ENCODE measurements at places on chromosomes 2 and 18.

GRCh38 chr2:135728064-135728743, 13.5 kb upstream of the UBXN4 start:
- no peak for DNase-seq

GRCh38 chr2:229454934-229455631, 184.0 kb upstream of the PID1 start:
- no peak for DNase-seq

DNA sequence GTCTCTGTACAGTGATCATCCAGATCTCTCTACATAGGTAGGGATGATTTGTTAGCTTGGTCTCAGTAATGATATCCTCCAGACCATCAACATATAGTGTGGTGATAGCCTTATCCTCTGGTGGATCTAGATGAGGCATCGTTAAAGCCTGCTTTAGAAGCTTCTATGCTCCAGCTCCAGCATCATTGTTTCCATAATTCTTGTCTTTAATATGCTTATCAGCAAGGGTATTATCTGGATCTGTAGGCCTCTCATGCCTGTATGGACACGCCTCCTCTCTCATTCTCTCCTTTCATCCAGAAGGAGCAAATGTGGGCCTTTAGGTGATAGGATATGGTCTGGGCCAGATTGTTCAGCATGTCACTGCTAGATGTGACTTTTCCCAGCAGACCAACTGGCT, 234.5 kb upstream of the CHST9 start:
- DNase-seq, result no peak

- no peak for DNase-seq
Observed at GRCh38 chr2:11828933-11829323, 82.5 kb downstream of the LPIN1 start.

GRCh38 chr2:233350708-233351107, 3.6 kb upstream of the DGKD start:
- no peak for DNase-seq

DNA sequence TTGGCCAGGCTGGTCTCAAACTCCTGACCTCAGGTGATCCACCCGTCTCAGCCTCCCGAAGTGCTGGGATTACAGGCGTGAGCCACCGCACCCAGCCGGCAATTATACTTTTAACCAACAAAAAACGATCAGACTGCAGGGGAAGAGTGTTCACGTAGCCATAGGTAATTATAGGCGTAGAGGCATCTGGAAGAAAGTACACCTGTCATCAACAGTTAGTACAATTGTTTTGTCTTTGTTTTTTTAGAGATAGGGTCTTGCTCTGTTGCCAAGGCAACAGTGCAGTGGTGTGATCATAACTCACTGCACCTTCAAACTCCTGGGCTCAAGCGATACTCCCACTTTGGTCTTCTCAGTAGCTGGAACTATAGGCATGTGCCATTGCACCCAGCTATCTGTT, 20.0 kb downstream of the ST3GAL5 start:
- no peak for DNase-seq

- no peak for DNase-seq
Observed at GRCh38 chr2:127721311-127721977, 20.1 kb downstream of the SFT2D3 start.

GRCh38 chr2:85999061-85999831, 106.4 kb downstream of the POLR1A start:
- no peak for DNase-seq

DNA sequence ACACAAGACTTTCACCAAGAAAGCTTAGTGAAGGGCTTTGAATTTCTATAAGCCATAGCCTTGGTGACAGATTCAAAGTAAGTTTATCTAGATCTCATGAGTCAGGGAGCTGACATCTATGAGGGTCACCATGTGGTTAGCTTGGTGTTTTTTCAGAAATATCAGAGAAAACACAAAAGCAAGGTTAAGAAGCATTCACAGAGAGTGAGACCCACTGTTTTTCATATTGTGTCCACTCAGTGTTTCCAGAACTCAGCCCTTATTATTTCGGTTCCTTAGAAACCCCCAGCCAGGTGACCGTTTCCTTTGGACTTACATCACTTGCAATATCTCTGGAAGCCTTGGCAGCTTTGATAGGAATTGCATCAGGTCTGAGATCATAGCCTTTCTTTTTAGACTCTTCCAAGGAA, 76.6 kb downstream of the NEB start:
- no peak for DNase-seq

GRCh38 chr2:49577041-49577440, 422.7 kb upstream of the FSHR start:
- no peak for DNase-seq

DNA sequence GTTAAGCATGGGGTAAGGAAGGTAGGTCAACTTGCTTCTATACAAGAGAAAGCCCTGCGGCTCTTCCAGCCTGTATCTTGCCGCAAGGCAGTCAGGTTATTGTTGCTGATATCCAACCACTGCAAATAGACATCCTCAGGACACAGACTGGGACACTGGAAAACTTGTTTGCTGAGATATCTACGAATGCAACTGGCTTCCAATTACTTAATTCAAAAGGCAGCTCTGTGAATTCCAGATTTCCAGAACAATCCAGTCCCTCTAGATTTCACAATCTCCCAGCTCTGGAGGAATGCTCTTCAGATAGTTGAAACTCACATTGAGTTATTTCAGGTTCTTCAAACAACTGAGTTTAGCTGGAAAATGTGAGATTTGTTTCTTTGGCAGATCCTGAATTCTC, 34.6 kb upstream of the SP9 start:
- DNase-seq, result no peak

GRCh38 chr2:18800240-18800971, 211.0 kb upstream of the NT5C1B start:
- DNase-seq, result no peak

- no peak for DNase-seq
Observed at GRCh38 chr2:215826838-215827441, 186.4 kb downstream of the MREG start.

- DNase-seq, result no peak
Observed at GRCh38 chr2:237118561-237119155, 33.0 kb downstream of the COPS8 start.

DNA sequence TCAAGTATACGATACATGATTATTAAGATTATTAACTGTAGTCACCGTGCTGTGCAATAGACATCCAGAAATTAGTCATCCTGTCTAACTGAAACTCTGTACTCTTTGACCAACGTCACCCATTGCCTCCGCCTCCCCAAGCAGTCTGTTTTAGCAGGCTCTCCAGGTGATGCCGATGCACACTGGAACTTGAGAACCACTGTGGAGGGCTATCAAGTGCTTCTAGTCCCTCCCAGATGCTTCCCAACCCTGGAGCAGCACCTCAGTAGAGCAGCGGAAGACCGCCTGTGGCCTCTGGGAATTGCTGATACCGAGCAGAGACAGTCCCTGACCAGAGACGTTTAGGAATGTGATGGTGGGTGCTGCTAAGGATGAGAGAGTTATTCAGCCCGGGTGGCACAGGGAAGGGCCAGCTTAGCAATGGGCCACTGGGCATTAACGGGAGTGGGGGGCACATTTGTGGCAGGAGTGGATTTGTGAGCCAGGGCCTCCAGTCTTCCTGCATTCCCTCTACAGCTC, 50.7 kb downstream of the LIPG start:
- DNase-seq, result no peak

- DNase-seq, result no peak
Observed at GRCh38 chr2:95272781-95273180, 1.5 kb upstream of the PROM2 start.

DNA sequence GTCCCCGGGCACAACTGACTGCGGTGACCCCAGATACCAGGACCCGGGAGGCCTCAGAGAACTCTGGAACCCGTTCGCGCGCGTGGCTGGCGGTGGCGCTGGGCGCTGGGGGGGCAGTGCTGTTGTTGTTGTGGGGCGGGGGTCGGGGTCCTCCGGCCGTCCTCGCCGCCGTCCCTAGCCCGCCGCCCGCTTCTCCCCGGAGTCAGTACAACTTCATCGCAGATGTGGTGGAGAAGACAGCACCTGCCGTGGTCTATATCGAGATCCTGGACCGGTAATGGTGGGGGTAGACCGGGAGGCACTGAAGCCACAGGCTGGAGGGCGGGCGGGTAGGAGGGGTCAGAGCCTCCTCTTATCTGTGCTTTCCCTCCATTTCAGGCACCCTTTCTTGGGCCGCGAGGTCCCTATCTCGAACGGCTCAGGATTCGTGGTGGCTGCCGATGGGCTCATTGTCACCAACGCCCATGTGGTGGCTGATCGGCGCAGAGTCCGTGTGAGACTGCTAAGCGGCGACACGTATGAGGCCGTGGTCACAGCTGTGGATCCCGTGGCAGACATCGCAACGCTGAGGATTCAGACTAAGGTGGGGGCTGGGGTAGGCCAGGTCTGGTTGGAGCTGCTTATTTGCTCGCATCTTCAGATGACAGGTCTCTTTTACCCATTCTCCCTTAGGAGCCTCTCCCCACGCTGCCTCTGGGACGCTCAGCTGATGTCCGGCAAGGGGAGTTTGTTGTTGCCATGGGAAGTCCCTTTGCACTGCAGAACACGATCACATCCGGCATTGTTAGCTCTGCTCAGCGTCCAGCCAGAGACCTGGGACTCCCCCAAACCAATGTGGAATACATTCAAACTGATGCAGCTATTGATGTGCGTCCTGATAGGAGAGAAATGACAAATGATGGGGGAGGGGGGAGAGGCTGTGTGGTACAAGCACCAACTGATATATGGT, 780 bp downstream of the HTRA2 start:
- no peak for DNase-seq

DNA sequence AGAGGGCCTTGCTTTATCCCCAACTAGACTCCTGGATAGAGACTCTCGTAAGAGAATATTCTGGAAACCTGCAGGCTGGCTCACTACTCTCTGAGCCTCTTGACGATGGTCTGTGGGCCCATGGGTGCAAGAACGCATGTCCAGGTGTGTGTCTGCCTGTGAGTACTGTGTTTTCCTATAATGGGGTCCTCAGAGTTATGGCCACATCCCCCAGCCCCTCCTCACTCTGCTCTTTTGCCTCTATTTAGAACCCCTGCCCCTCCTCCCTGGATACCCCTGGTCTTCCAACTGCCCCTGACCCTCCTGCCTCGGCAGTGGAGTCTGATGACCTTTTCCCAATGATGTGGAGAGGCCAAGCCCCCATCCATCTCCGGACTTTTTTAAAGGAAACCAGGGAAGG, 148.1 kb downstream of the ZFP36L2 start:
- DNase-seq, result no peak

- no peak for DNase-seq
Observed at GRCh38 chr2:66865161-66865560, 430.2 kb downstream of the MEIS1 start.

DNA sequence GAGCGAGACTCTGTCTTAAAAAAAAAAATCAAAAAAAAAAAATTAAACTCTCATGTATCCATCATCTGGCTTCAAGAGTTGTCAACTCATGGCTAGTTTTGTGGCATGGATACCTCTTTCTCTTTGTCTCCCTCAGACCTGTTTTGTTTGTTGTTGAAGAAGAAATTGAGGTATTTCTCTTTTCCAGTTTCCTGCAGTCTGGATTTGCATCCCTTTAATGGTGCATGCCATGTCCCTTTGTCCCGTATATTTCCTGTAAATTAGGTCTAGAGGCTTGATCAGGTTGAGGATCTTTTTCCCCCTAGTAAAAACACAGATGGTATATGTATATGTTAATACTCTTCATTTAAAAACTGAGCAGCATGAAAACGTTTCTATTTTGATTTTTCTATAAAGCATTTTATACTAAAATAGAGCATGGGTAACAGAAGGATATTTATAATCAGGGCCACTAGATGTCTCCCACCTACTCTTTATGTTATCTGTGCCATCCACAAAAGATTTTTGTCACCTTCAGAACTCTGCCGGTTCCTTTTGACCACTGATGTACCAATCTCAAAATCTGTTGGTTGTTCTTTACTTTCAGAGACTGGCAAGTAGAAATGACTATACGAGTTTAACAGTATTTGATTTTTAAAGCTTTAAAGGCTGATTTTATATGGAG, 80.1 kb downstream of the GALNT1 start:
- no peak for DNase-seq

GRCh38 chr2:101199251-101199791, 48.1 kb upstream of the TBC1D8 start:
- no peak for DNase-seq

DNA sequence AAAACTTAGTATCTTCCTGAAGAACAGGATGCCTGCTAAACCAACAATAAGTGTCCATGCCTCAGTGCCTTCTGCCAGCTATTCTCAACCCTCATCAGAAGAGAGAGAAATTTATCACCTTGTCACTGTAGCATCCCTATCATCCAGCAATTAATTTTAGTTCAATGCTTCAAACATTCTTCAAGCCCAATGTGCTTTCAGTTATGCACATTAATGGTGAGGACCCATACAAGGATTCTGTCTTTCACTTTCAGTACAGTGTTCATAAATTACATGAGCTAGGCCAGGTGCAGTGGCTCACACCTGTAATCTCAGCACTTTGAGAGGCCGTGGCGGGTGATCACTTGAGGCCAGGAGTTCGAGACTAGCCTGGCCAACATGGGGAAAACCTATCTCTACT, 47.0 kb upstream of the MSH6 start:
- no peak for DNase-seq

GRCh38 chr2:7961550-7961949, 720.3 kb upstream of the ID2 start:
- DNase-seq, result no peak

DNA sequence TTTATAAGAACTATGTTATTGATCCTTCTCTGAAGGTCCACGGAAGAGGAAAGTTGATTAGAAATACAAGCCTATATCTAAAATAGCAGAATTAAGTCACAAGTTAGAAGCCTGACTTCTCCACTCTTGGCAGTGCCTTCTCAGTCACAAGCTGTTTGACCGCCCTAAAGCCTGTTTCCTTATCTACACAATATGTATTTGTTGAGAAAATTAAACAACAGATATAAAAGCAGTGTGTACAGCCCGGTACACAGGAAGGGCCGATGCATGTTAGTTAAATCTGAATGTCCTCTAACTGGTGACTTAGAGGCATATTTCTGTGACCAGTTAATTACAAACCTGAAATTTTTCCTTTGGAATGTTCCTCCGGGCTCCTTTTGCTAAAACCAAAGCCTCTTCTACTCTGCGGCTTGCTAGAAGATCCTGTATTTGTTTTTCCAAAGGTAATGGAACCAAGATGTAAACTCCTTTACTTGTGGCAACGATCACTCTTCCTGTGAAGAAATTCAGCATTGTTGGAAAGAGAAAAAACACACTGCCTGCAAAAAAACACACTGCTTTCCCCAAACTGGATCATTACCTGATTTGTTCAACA, 33.4 kb downstream of the TGFBRAP1 start:
- DNase-seq, result no peak

- no peak for DNase-seq
Observed at GRCh38 chr18:47175283-47175897, 774 bp downstream of the IER3IP1 start.

GRCh38 chr18:63192885-63193349, 126.7 kb downstream of the BCL2 start:
- DNase-seq, result no peak

DNA sequence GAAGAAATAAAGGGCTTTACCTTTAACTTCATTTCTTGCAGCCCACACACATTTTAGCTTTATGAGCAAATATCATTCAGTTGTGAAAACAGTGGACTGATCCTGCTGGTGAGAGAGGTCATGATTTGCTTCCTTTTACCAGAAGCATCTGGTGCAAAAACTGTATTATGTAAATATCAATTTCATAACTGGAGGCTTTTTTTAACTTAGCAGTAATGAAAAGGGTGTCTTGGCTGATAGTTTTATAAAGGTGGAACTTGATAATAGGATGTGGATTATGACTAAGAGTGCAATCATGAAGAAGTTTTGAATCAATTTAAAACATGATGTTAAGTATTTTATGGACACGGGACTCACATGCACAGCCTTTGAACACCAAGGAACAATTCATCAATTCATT, 304.4 kb downstream of the GULP1 start:
- DNase-seq, result no peak
